ENCODE measurements at places on chromosomes 2 and 18. TPM values are rescaled to one million over a fixed set of nuclear protein-coding genes. Genes with fewer than 3 reads are reported as not detected.

DNA sequence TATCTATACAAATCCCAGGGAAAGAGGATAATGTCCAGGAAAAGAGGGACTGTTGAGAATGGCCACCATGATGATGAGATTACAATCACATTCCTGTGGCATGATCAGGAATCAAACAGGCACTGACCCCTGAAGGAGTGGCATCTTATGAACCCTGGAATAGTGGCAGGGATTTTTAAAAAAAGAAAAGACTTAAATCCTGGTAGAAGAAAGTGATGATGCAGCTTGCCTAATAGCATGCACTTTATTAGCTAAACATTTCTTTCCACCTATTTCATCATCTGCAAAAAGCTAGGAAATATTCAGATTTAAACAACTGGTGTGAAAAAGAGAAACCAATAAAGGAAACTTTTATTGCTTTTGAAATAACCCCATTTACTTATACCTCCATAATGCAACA is 87.2 kb upstream of the FSHR start:
- DNase-seq, result no peak

- no peak for DNase-seq
These were observed 226.3 kb downstream of the CDCA7 start for GRCh38 chr2:173580956-173581355.

DNA sequence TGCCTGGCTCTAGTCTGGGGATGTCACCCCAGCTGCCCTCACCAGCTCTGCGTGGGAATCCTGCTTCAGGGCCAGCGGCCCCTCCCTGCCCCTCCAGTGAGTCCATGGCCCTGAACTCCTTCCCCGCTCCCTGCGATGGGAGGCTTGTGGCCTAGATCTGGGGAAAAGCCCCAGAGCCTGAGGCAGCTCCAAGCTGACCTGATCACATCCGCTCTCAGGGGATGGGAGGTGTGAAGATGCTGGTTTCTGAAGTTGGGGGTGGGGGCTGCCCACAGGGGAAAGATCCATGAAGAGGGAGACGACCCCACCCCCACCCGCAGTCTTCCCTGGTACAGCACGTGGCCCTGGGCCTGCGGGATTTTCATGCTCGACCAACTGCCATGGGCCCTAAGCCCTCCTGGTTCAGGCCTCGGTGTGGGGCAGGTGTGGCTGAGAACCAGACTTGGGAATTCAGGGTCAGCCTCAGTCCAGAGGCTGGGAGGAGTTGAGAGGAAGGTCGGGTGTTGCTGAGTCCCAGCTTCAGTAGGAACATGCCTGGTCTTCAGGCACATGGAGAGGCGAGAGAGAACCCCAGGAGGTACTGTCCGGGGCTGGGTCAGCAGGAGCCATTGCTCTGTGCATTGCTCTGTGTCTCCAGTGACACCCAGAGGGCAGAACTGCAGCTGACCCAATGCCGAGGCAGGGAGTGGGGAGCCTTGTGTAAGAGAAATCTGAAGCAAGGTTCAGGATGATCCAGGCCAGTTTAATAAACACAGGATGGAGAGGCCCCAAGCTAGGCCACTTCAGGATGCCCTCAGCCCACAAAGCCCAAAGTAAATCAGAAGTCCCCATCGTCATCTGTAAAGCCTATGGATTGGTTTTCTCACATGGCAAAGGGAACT is 115.1 kb downstream of the CAPN13 start:
- DNase-seq, result no peak

GRCh38 chr18:45978084-45978483 is 11.0 kb upstream of the EPG5 start:
- no peak for DNase-seq

- DNase-seq, result no peak
These were observed 19.3 kb downstream of the SH3YL1 start for GRCh38 chr2:244547-244946.

- no peak for DNase-seq
These were observed 1.2 kb downstream of the ERMN start for GRCh38 chr2:157324331-157324843.

- DNase-seq, result no peak
These were observed 33.1 kb downstream of the DNMT3A start for GRCh38 chr2:25308599-25308998.

DNA sequence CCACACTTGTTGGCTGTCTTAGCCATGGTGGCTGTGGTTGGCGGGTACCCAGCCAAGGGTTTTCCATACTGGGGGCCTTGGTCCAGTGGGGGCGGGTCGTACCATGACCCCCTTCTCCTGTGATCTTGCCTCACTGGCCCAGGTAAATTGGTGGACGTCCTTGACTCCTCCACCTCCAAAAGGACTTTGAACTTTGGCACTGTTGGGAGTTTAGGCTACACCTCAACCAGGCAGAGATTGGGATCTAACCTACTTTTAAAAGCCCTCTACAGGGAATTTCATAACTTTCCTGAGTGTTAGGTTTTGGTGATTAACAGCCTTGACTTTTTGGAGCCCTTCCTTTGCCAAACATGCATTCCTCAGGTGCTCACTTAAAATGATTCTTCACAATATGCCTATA is 106.7 kb downstream of the NEDD4L start:
- DNase-seq, result no peak

DNA sequence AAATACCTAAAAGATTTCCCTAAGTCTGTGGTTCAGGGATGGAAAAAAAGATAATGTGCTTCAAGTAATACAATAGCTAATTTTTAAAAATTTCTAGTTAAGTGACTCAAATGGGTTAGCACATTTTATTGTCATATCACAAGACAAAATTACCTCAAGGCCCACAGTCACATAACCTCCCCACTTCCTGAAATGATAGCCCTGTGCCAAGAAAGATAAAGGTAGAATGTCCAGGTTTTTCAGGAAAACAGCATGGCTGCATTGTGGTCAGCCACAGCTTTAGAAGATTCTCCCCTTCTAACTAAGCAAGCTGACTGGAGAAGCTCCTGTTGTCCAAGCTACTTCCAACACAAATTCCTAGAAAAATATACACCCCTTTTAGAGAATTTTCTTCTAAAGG is 127.1 kb upstream of the SLC35G4 start:
- DNase-seq, result no peak

GRCh38 chr2:237996021-237996593 is 29.3 kb downstream of the UBE2F start:
- DNase-seq, result no peak

DNA sequence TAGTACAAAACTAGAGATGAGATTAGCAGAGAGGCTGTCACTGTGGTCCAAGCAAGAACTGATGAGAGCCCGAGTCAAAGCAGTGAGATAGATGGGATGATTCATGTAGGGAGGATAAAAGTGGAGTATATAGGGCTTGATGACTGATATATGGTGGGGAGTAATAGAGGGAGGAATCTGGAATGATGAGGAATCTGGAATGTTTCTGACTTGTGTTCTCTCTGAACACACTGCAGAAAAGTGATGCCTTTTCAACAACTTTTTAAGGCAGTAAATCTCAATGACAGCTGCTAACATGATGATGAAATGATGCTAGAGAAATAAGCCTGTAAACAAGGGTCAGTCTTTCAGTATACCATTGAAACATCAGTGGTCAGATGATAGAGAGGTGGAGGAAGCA is 143.5 kb upstream of the SP5 start:
- DNase-seq, result no peak

DNA sequence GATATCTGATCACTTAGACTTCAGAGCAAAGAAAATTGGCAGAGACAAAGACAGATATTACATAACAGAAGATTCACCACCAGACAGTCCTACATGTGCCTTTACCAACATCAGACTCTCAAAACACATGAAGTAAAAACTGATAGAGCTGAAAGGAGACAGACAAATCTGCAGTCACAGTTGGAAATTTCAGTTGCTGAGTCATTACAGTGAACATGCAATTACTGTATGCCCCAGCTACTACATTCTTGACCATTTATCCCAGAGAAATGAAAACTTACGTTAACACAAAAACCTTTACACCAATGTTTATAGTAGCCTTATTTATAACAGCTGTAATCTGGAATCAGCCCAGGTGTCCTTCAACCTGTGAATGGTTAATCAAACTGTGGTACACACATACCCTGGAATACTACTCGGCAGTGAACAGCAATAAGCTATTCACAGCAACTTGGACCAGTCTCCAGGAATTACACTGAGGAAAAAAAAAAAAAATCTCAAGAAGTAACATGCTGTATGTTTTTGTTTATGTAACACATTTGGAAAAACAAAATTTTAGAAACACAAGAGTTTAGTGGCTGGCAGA is 7.5 kb upstream of the SCLY start:
- DNase-seq, result no peak

GRCh38 chr18:10416065-10416464 is 38.4 kb upstream of the APCDD1 start:
- no peak for DNase-seq

DNA sequence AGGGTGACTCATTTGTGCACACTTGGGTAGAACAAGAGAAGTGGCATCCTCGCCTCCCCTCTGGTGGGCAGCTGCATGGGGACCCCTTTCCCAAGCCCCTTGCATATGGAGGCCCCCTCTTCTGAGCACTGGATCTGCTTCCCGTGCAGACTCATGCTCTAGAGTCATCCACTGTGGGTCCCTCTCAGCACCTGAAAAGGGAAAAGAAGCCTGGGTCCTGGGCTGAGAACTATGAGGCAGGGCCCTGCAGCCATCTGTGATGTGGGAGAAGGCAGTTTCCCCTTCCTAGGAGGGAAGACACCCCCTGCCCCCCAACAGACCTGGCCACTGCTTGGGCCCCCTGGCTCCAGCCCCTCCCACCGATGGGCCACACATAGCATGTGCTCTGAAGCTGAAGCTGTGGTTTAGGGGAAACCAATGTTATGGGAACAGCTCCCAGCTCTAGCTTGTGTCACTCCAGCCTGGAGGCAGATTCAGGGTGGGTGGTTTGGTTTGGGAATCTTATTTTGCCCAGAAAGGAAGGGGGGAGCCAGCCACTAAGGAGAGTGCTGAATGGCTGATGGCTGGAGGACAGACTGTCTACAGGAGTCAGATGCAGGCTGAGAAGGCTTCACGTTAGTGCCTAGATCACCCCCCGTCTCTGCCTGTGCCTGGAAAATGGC is 172.8 kb downstream of the GLI2 start:
- DNase-seq, result peak; percentile 32

DNA sequence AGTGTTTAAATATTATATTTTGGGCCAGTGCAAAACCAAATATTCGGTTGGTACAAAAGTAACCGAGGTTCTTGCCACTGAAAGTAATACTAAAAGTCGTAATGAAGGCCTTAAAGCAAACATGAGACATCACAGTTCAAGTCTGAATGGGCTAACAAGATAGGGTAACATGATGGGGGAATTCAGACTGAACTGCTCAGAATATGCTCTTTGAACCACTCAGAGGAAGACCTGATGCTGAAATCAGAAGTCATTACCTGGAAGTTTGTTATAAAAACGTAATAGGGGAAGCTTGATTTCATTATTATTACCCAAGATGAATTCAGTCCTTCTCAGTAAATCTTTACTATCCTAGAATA is 26.6 kb downstream of the CDKL4 start:
- DNase-seq, result no peak

- DNase-seq, result no peak
These were observed 90.2 kb downstream of the PXDN start for GRCh38 chr2:1653956-1654695.

GRCh38 chr2:119463990-119464389 is 32.3 kb downstream of the TMEM37 start:
- no peak for DNase-seq

- no peak for DNase-seq
These were observed 165.0 kb downstream of the ASB1 start for GRCh38 chr2:238591732-238592131.

DNA sequence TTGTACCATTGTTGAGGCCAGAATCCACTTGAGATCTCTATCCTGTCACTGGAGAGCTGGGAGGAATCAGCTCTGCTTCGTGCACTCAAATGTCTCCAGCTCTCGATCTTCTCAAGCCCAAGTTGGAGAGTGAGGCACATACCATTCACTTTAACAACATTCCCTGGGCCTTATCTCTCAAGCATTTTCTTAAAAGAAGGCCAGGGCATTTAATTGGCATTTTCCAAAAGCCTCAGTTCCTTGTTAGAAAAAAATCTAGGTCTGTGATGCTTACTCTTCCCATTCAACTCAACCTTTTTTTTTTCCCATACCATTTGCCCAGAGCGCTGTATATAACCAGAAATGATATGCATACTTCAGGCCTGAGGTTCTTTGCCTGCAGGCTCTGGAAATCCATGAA is 10.1 kb downstream of the QPCT start:
- DNase-seq, result no peak

DNA sequence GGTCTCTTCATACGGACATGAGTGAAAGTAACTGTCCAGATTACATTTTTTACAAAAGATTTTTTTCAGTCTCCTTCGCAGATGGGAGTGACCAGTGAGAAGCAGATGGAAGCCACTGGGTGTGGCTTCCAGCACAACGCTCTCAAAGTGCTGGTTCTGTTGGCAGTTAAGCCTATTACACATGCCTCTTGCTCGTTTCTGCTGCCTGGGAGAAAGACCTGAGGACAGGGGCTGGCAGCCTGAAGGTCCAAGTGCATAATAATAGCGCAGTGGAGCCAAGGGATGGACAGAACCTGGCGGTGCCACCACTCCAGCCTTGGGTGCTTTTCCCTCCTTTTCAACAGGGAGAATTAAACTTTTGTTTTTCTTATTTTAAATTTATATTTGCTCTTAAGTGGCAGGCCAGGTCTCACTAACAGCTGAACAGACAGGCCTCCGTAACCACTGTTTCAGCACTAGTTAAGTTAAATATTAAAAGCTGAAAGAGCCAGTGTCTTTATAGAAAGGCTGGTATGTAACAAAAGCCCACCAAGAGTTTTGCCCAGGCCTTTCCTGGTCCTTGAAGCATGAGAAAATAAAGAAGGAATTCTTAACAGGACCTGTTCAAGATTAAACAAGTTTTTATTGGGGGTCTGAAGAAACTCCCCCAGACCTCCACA is 1.2 kb upstream of the SKA1 start:
- DNase-seq, result no peak

DNA sequence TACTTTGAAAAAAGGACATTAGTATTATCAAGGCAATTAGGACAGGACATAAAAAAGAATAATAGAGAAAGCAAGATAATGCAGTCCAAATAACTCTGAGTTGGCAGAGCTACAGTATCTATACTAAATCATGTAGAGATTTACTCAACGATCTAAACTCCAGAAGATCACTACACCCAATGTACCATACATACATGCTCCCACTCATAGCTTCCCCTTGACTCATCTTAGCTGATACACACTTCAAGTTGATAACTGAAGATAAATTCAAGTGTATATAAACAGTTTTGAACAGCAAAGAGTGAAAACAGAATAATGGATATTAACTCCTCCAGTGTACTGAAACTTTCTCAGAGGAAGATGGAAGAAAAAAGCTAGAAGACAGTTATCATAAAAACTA is 78.5 kb downstream of the SESTD1 start:
- DNase-seq, result no peak

DNA sequence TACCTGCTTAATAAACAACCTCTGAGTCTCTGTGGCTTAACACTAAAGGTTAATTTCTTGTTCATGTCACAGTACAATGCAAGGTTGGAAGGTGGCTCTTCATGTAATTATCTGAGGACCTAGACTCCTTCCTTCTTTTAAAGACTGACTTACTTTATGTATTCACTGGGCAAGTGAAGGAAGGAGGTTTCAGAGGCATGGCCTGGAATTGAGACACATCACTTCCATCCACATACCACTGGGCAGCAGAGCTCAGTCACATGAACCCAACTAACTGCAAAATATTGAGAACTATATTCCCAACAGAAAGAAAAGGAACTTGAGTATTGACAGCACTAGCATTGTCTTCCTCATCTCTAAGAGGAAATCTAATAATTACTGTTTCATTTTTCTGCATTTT is 57.5 kb upstream of the FN1 start:
- no peak for DNase-seq

Gene LRRFIP1
- 44.6 TPM for total RNA-seq

Gene CYP1B1
- 26.9 TPM for total RNA-seq

Gene PUM2
- 53.4 TPM for total RNA-seq

Gene ADD2
- 2.6 TPM for total RNA-seq

All from pancreas (tissue), 10 donors.